Thymus (tissue), 14 donors: ENCODE measurements at places on chromosomes 12 and 14. TPM values are rescaled to one million over a fixed set of nuclear protein-coding genes. Genes with fewer than 3 reads are reported as not detected.
A peak's percentile ranks its signal among the peaks of the same experiment; 100 is the strongest.

GRCh38 chr14:62558451-62558850 lies 486.8 kb downstream of the KCNH5 start:
- no peaks in the 10 kb centered on the region for H3K27me3 ChIP-seq
- DNase-seq, result no peak
- no peak overlapping the region for H3K27ac ChIP-seq
- H3K36me3 ChIP-seq, result no peaks in the 10 kb centered on the region
- H3K4me3 ChIP-seq, result no peak overlapping the region

- no peaks in the 10 kb centered on the region for H3K36me3 ChIP-seq
- DNase-seq, result no peak
- H3K27ac ChIP-seq, result no peak overlapping the region
- no peak overlapping the region for H3K4me3 ChIP-seq
Observed at GRCh38 chr12:41034686-41035085, 153.4 kb upstream of the PDZRN4 start.

Gene DIO2
- 0.09 TPM for total RNA-seq

DNA sequence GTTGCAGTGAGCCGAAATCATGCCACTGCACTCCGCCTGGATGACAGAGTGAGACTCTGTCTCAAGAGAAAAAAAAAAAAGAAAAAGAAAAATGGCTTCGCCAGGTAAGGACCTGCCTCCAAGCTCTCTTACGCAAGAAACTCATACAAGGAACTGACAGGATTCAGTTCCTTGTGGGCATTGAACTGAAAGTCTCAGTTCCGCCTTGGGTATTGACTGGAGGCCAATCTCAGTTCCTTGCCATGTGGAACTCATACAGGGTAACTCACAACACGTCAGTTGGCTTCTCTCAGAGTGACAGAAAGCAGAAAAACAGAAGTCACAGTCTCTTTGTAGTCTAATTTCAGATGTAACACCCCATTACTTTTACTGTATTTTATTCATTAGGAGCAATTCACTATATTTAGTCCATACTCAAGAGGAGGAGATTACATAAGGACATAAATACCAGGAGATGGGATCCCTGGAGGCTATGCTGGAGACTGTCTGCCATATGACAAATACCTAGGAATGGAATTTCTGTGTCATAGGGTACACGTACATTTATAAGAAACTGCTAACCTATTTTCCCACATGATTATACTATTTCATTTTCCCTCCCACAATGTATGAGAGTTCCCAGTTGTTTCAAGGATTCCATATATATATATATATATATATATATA lies 11.4 kb upstream of the NOPCHAP1 start:
- H3K27me3 ChIP-seq, result no peaks in the 10 kb centered on the region
- H3K36me3 ChIP-seq, result no peaks in the 10 kb centered on the region
- no peak for DNase-seq
- no peak overlapping the region for H3K4me3 ChIP-seq
- no peak overlapping the region for H3K27ac ChIP-seq

Gene RNASE3
- 26.7 TPM for total RNA-seq

Gene MMP19
- total RNA-seq, result 4.5 TPM

- H3K27ac ChIP-seq, result no peak overlapping the region
- no peaks in the 10 kb centered on the region for H3K27me3 ChIP-seq
- H3K36me3 ChIP-seq, result no peaks in the 10 kb centered on the region
- no peaks in the 10 kb centered on the region for H3K4me1 ChIP-seq
- DNase-seq, result no peak
- no peak overlapping the region for H3K4me3 ChIP-seq
Observed at GRCh38 chr12:14072987-14073386, 91.6 kb upstream of the GRIN2B start.

Gene SERPINA10
- total RNA-seq, result 0.05 TPM

DNA sequence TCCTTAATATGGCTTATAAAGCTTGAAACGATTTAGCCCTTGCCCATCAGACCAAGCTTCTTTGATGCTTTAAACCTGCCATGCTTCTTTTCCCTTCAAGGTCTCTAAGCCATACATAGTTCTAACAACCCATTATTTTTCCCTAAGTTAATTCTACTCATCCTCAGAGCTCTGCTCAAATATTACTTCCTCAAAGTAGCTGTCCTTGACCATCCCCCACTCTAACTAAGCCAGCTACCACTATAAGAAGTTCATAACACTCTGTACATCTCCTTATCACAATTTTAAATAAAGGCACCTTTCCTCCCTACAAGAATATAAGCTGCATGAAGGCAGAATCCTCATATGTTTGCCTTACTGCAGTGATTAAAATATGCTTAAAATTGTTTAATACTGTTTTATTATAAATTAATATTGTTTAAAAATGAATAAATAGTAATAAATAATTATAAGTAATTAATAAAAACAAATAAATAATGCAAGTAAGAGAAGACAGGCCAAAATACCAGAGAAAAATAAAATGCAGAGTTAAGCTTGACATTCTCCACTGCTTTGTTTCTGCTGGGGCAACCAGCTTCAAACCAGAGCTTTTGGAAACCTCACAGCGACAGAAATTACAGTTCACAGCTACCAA lies 76.8 kb downstream of the NUMB start:
- no peak for DNase-seq
- H3K36me3 ChIP-seq, result no peaks in the 10 kb centered on the region
- no peak overlapping the region for H3K27ac ChIP-seq
- no peaks in the 10 kb centered on the region for H3K27me3 ChIP-seq

GRCh38 chr12:120231316-120232011 lies 30.6 kb upstream of the RPLP0 start:
- no peak overlapping the region for H3K4me3 ChIP-seq
- H3K27me3 ChIP-seq, result no peaks in the 10 kb centered on the region
- peaks cover 78% of the 10 kb centered on the region for H3K4me1 ChIP-seq
- no peaks in the 10 kb centered on the region for H3K36me3 ChIP-seq
- H3K27ac ChIP-seq, result peak overlapping the region; percentile 61
- DNase-seq, result no peak

Gene RHOJ
- total RNA-seq, result 1.0 TPM

DNA sequence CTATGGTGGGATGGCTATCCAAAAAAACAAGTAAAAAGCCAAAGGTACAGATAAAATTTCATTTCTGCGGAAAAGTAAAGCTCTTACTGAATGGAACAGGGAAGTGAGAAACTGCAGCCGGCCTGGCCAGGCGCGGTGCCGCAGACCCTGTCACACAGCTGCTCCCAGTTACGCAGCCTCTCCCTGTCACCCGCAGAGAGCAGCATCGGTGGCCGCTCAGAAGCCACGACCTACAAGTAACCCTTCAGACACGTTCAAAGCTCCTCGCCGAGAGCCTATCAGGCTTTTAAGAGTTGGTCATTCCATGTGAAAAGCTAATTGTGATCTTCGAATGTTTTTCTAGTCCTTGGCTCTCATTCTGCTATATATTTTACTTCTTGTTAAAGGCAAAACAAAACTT lies 11.0 kb upstream of the ANKLE2 start:
- peak overlapping the region; percentile 89 for H3K27ac ChIP-seq
- peaks cover 16% of the 10 kb centered on the region for H3K4me1 ChIP-seq
- no peak overlapping the region for H3K4me3 ChIP-seq

GRCh38 chr12:48279101-48279500 lies 71.6 kb downstream of the ZNF641 start:
- no peaks in the 10 kb centered on the region for H3K27me3 ChIP-seq
- no peak for DNase-seq
- H3K36me3 ChIP-seq, result no peaks in the 10 kb centered on the region
- H3K27ac ChIP-seq, result no peak overlapping the region

- no peaks in the 10 kb centered on the region for H3K4me1 ChIP-seq
- no peak overlapping the region for H3K27ac ChIP-seq
- H3K27me3 ChIP-seq, result no peaks in the 10 kb centered on the region
- no peaks in the 10 kb centered on the region for H3K36me3 ChIP-seq
- DNase-seq, result no peak
- H3K4me3 ChIP-seq, result no peak overlapping the region
Observed at GRCh38 chr12:115417610-115418009, 733.6 kb upstream of the TBX3 start.

DNA sequence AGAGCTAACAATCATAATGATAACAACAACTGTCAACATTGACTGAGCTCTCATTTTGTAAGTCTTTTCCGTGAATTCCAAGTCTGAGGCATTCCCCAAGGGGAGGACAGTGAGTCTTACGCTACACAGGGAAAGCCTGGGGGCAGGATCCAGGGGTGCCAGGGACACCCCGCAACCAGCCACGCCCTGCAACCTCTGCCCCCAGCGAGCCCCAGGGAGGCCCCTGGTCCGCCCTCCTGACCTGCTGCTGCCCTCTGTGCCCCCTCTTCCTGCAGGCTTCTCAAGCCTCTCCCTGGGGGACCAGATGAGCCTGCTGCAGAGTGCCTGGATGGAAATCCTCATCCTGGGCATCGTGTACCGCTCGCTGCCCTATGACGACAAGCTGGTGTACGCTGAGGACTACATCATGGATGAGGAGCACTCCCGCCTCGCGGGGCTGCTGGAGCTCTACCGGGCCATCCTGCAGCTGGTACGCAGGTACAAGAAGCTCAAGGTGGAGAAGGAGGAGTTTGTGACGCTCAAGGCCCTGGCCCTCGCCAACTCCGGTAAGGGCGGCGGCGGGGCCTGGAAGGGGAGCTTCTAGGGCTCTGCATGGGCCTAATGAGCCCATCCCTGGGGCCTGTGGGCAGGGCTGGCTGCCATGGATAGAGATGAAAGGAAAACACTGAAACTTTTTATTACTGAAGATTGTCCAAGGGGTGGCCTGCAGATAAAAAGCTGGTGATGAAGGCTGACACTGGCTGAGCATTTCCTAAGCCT lies 115.4 kb downstream of the ESRRB start:
- no peaks in the 10 kb centered on the region for H3K36me3 ChIP-seq
- no peak for DNase-seq
- peaks cover 4% of the 10 kb centered on the region for H3K4me1 ChIP-seq
- no peak overlapping the region for H3K4me3 ChIP-seq

Gene PTPRO
- total RNA-seq, result 3.9 TPM

Gene VSX2
- 0.05 TPM for total RNA-seq

GRCh38 chr14:49960453-49960852 lies 67.6 kb downstream of the ARF6 start:
- H3K4me1 ChIP-seq, result no peaks in the 10 kb centered on the region
- no peak for DNase-seq
- H3K27ac ChIP-seq, result peak overlapping the region; percentile 6
- H3K4me3 ChIP-seq, result no peak overlapping the region
- no peaks in the 10 kb centered on the region for H3K36me3 ChIP-seq
- H3K27me3 ChIP-seq, result no peaks in the 10 kb centered on the region

DNA sequence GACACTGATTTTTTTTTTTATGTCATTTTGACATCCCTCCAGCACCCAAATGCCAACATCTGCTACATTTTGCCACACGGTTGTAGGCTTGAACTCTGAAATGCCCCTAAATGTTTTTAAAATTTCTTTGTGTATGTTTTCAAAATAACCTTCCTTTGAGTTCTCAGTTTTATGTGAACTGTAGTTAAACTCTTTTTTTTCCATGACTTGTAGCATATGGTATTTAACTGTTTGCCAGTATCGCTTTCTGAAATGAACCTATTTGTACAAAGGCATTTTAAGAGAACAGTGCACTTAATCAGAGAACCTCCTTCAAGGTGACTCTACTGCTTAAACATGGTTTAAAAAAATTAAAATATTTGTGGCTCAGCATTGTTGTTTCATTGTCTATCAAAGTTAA lies 61.5 kb downstream of the PDE3A start:
- DNase-seq, result no peak
- no peak overlapping the region for H3K4me3 ChIP-seq
- no peaks in the 10 kb centered on the region for H3K27me3 ChIP-seq
- no peak overlapping the region for H3K27ac ChIP-seq

DNA sequence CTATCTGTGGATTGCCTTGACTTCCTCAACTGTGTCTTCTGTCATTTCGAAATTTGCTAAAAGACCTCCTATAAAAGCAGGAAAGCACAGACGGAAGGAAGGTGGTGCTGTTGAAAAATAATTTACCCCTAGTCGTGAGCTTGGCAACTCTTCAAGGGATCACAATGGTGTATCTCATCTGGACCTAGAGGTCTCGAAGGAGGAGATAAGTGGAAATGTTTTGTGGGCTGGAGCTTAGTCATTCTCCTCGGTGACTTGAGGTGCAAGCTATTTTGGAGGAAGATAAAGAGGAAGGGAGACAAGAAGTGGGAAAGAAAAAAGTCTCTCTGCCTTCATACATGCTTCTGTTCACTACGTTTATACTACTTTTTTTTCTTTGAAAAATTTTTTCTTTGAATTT lies 89.9 kb downstream of the FLRT2 start:
- no peaks in the 10 kb centered on the region for H3K4me1 ChIP-seq
- no peaks in the 10 kb centered on the region for H3K36me3 ChIP-seq
- H3K4me3 ChIP-seq, result no peak overlapping the region
- DNase-seq, result no peak
- H3K27me3 ChIP-seq, result no peaks in the 10 kb centered on the region
- H3K27ac ChIP-seq, result no peak overlapping the region

DNA sequence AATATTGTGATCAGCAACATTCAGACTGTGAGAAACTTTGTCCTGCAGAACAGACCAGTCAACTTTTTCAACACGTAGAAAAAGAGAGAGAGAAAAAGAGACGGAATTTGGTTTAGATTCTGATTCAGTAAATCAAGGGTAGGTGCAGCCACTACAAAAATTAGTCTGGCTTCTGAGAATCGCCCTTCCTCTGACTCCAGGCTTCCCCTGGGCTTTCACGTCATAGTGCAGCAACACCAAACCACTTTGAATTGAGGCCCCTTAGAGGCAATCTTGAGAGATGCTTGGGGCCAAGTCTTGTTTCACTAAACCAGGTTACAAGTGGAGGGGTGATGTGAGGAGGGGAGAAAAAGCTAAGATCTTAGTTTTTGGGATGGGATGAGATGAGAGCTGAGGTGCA lies 37.5 kb upstream of the PTGR2 start:
- no peak for DNase-seq
- no peak overlapping the region for H3K27ac ChIP-seq
- H3K4me1 ChIP-seq, result no peaks in the 10 kb centered on the region
- no peaks in the 10 kb centered on the region for H3K27me3 ChIP-seq

- H3K4me3 ChIP-seq, result no peak overlapping the region
- H3K4me1 ChIP-seq, result peaks cover 24% of the 10 kb centered on the region
- DNase-seq, result peak; percentile 69
- H3K27me3 ChIP-seq, result no peaks in the 10 kb centered on the region
- peak overlapping the region; percentile 87 for H3K27ac ChIP-seq
- no peaks in the 10 kb centered on the region for H3K36me3 ChIP-seq
Observed at GRCh38 chr14:68685419-68686204, 107.3 kb downstream of the ZFP36L1 start.
